ENCODE measurements at places on chromosomes 11 and 22.
A peak's percentile ranks its signal among the peaks of the same experiment; 100 is the strongest.

GRCh38 chr22:39469326-39469680 is 12.5 kb downstream of the MGAT3 start:
- no peak for DNase-seq

DNA sequence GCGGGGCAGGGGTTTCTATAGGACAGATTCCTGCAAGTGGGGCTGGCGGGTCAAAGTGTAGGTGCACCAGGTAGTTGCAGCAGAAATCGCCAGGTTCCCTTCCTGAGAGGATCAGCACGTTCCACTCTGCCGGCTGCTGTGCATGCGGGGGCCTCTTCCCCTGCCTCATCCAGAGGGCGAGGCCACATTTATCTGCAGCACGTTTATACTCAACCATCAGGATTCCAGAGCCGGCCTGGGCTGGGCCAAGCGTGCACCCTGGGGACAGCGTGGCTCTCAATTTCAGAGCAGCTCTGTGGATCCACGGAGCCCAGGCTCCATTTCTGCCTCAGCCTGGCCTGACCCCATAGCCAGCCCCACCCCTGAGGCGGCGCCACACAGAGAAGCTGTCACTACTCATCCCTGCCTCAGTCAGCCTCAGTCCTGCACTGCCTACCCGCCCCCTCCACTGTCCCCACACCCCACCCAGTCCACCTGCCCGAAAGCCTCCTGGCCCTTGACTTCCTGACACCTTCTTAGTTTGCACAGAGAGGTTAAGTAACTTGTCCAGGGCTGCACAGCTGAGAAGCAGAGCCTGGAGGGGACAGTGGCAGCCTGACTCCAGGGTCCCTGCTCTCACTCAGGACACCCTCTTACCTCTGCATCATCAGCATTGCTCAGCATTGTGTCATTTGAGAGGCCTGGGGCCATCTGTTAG is 45.9 kb upstream of the RTL6 start:
- no peak for DNase-seq

- no peak for DNase-seq
Measured at GRCh38 chr11:25183411-25183810, 686.6 kb downstream of the LUZP2 start.

DNA sequence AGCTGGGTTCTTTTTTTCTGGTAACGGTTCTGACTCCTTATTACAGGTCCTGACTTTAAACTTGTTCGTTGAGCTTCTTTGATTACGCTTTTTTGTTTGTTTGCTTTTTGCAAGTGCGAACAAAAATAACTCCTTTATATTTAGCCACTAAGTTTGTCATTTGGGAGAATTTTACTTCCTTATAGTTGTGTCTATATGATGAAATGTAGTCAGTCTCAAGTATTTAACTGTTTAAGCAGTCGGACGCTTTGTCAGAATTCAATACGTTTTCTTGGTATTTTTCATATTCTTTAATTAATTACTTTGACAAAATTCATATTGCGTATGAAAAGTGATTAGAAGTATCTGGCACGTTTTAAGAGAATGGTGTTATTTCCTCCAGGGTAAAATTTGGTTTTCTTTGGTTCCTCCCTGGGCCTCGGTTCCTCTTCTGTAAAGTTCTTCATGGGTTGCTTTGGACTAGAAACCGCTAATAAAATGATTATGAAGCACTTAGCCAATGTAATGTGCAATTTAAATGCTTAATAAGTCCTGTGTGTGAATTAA is 1.3 kb downstream of the CBL start:
- DNase-seq, result no peak

DNA sequence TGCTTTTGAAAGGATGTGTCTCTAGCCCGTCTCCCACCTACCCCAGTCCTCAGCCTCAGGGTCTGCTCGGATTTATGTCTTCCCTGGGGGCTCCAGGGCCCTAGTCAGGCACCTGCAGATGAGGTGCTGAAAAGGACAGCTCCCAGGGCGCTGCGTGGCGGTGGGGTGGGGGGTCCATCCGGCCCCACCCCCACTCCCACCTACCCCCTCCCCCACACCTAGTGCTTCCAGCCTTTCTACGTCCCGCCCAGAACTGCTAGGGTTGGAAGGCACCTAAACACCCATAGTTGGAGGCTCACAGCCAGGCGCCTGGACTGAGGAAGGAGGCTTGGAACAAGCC is 1.4 kb upstream of the ROBO3 start:
- DNase-seq, result no peak

- DNase-seq, result peak; percentile 80
Measured at GRCh38 chr22:24429411-24430365, 2.3 kb downstream of the ADORA2A start.

DNA sequence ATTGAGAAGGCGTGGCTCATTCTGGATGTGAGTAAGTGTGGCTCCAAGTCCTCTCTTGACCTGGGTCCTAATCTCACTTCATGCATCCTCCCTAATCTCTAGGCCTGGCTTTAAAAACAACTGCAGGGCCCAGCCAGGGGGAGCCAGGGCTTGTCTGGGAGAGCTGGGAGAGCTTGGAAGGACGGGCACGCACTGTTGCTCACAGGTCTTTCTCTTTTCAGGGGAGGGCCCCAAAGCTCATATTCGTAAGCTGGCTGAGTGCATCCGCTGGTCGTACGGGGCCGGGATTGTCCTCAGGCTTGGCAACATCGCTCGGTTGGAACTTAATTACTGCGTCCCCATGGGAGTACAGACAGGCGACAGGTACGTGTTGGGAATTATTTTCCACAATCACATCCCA is 34.1 kb upstream of the PARVB start:
- no peak for DNase-seq

DNA sequence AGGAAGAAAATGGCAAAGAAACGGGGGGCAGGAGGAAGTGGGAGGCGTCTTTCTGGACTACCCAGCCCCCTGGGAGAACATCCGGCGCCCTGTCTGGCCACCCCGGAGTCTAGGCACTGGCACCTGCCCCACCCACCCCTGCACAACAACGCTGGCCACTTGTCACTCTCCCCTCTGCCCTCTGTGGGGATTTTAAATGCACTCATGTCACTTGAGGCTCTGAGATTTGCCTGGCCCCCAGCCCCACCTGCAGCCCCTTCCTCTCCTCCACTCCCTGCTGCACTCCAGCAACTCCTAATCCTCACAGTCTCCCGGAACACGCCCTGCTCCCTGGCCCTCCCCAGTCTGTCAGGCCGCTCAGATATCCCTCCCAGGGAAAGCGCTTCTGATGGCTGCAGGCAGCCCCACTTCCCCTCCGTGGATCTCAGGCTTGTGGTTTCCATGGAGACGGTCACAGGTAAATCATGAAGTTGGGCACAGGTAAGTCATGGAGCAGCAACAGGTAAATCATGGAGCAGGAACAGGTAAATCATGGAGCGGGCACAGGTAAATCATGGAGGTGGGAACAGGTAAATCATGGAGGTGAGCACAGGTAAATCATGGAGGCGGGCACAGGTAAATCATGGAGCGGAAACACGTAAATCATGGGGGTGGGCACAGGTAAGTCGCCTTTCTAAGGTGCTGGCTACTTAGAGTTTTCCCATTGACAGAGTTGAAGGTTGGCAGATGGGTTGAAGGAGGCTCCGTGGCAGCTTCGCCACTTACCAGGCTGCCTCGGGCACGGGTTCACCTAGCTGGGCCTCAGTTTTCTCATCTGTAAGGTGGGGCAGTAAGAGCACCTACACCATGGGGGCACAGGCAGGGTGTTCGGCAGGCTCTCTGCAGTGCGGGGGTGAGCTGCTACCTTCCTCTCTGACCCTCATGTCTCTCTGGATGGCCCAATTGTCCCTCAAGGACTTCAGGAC is 79.0 kb upstream of the SHISAL1 start:
- DNase-seq, result no peak
